ENCODE measurements at places on chromosomes 3 and 15.
A peak's percentile ranks its signal among the peaks of the same experiment; 100 is the strongest.

- DNase-seq, result no peak
Measured at GRCh38 chr15:83206526-83207008, 1.1 kb downstream of the HDGFL3 start.

GRCh38 chr3:124858275-124858674, 28.9 kb downstream of the ITGB5 start:
- DNase-seq, result no peak

GRCh38 chr3:40120806-40121205, 188.7 kb upstream of the EIF1B start:
- no peak for DNase-seq

GRCh38 chr3:49844464-49845183, 11.7 kb downstream of the TRAIP start:
- DNase-seq, result no peak

DNA sequence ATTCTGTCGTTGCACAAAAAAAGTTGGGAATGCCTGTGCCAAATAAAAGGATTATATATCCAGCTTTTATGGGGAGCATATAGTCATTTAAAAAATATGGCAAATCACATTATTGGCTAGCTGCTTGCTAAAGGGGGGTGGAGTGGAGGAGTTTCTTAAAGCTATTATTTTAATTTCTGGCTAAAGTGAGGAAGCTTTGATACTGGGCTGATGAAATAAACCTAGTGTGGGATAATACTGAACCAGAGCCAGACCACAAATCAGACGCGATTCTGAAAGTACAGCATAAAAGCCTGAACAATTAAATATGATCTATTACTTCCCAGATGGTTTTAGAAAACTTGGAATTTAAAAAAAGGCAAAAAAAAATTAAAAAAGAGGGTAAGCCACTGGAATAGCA, 14.4 kb downstream of the POLR2M start:
- DNase-seq, result no peak

GRCh38 chr3:150370122-150370602, 37.9 kb upstream of the TSC22D2 start:
- peak; percentile 69 for DNase-seq

- peak; percentile 48 for DNase-seq
Measured at GRCh38 chr3:50388016-50388719, 28.8 kb upstream of the TMEM115 start.

DNA sequence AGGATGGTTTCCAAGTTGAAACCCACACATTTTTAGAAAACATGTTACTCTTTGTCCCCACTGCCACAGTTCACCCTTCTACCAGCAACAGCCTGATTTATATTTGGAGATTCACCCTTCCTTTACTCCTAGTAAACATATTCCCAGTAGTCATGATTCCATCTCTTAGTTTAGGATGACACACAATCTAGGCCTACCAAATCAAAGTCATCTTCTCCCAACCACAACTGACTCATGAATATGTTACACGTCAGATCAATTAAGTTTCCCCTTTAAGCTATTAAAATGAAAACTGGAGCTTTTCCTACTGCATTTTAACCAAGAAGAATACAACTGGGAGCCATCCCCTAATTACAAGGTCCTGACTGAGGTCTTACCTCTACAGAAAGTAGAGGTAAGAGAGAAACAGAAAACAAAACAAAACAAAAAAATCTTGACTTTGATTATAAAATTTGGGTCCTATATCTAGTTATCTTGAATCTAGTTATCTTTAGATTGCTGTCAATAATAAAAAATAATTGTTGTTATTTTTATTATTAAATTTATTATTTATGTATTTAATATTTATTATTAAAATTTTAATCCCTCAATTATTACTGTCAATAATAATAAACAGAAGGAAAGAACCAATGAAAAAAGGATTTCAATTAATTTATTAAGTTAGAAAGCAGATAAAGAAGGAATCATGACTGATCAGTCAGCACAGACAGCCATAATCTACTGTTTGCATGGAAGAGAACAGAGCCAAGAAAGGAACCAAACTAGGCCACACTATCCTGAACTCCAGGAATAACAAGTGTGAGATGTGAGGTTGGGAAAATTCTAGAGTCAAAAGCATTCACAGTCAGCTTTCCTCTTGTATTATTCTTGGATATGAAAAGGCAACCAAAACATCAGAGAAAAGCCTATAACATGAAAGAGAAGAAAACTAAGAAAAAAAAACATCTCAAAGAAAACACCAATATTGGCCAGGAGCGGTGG, 12.5 kb downstream of the DPH6 start:
- no peak for DNase-seq

DNA sequence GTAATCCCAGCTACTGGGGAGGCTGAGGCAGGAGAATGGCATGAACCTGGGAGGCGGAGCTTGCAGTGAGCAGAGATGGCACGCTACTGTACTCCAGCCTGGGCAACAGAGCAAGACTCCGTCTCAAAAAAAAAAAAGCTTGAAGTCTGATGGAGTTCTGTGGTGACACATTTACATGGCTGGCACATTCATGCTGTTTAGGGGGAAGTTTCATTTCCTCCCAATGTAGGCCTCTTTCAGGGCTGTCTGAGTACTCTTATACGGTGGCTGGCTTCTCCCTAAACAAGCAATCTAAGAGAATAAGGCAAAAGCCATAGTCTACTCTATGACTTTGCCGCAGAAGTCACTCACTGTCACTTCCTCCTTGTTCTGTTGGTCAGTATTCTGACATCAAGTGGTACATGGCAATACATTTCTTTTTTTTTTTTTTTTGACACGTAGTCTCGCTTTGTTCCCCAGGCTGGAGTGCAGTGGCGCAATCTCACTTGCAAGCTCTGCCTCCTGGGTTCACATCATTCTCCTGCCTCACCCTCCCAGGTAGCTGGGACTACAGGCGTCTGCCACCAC, 41.2 kb downstream of the OIP5 start:
- no peak for DNase-seq

DNA sequence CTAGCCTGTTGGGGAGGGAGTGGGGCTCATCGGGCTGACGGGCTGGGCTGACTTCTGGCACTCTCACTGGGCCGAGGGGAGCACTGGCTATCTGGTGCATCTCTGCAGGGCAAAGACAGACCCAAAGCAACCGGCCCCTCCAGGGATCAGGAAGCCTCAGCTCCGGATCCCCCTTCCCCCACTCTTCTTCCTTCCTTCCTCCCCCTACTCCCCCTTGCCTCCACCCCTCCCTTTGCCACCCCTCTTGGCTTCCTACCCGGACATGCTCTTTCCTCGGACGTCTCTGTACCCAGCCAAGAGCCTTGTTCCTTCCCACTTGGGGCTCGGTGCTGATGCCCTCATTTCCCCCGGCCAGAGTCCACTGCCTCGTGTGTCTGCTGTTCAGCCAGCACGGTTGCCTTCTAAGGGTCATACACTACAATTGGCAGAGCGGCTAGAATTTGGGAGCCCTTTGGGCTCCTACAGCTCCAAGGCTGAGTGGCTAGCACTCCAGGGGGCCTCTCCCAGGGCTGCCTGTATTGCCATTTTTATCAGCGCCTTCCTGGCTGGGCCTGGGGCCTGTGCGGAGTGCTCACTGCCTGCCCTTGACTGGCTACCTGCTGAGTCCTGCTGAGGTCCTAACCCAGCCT, 10.9 kb downstream of the SEMA3F start:
- DNase-seq, result no peak

- no peak for DNase-seq
Measured at GRCh38 chr15:51576286-51576850, 46.2 kb downstream of the DMXL2 start.

- DNase-seq, result no peak
Measured at GRCh38 chr15:32993285-32993684, 201.2 kb downstream of the FMN1 start.

- DNase-seq, result no peak
Measured at GRCh38 chr3:135576751-135577150, 388.8 kb upstream of the PPP2R3A start.

DNA sequence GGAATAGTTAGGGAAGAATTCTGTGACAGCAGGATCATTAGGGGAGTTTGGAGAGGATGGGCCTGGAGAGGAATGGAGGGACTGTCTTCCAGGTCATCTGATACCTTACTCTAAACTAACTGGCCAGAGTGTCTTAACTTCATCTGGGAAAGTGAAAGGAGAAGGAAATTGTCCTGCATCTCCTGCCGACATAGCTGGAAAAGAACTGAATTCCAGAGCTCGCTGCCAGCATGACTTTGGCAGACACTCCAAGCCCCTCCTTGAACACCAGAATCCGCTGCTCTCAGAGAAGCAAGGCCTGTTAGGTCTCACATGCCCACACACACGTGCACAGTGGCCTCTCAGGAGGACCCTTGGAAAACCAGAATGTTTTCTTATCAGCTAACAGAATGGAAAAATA, 10.5 kb downstream of the ABI3BP start:
- no peak for DNase-seq

- peak; percentile 50 for DNase-seq
Measured at GRCh38 chr3:178084938-178085816, 451.1 kb upstream of the KCNMB2 start.

DNA sequence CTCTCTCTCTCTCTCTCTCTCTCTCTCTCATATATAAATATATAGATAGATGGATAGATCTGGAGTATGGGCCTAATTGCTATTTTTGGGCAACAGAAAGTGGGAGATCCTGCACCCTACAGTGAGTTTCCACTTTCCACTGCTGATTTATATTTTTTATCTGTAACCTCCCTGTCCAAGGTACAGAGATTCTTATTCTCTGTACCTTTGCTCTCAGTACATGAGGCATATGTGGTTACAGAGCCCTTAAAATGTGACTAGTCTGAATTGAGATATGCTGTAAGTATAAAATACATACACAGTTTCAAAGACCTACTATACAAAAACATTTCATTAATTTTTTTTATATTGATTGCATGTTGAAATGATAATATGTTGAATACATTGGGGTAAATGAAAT, 51.1 kb upstream of the FOXP1 start:
- no peak for DNase-seq
